ENCODE measurements at places on chromosomes 11 and 22.
A peak's percentile ranks its signal among the peaks of the same experiment; 100 is the strongest.

GRCh38 chr22:37561212-37562048 lies 1.1 kb downstream of the CDC42EP1 start:
- peak; percentile 87 for DNase-seq

DNA sequence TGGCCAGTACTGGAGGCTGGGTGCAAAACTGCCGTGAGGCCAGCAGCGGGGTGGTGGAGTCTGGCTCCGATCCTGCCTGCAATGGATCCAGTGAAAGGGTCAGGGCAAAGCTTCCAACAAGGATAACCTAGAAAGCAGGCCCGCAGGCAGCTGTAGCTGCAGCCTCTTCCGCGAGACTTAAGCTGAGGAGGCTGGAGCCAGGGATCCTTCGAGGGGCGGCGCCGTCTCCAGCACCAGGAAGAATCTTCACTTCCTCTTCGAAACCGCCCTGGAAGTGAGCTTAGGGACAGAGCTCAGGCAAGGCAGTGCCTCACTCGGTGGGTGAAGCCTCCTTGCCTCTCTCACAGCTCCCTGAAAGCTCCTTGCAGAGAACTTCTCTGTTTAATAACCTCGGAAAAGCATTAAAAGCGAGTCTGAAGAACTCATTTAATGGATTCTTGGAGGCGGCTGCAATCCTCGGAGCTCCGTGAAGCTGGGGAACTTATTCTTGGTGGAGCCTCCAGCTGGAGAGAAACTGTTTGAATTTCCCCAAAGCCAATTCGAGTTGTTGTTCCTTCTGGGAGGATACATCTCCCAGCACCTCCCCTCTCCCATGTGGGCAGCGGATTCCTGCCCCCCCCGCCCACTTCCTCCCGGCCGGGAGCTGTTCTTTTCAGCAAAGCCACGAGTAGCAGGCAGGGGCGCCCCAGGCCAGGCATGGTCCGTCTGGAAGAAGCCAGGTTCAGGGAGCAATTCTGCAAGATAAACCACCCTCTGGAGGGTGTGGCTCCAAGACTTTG lies 169.9 kb downstream of the CTTN start:
- DNase-seq: peak; percentile 71

DNA sequence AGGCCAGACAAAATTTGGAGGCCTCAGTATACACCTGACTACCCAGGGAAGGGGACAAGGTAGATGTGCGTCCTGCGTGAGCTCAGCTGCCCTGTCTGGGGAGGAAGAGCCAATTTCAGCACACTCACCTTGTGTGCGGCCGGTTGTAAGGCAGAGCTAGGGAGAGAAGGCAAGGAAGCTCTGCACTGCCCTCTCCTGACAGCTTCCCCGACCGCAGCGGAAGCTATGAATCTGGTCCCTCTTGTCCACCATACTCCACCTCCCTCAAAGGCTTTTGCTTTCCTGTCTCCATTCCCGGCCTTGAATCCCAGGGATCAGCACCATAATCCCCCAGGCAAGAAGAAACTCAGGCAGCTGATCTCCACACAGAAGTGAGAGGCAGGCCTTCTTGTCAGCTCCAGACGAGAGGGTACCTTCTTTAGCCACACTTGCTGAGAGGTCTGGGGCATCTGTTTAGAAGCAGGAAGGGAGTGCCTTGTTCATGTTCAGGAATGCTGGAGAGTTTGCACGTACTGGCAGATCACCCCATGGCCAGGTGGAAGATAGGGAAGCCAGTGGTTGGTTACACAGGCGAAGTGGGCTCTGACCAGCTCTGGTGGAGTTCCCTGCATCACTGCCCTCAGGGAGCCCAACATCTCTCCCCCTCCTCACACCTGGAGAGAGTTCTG lies 62.5 kb downstream of the FEZ1 start:
- peak; percentile 60 for DNase-seq

GRCh38 chr11:134226806-134227325 lies 2.4 kb downstream of the VPS26B start:
- no peak for DNase-seq

GRCh38 chr11:119798656-119799055 lies 69.7 kb upstream of the NECTIN1 start:
- no peak for DNase-seq

All from muscle of back (tissue), 13 donors.